NCI-H1694 treated with DMSO at 0.1 percent for 48 hours (cell line): ENCODE measurements at places on chromosomes 2 and 18.

DNA sequence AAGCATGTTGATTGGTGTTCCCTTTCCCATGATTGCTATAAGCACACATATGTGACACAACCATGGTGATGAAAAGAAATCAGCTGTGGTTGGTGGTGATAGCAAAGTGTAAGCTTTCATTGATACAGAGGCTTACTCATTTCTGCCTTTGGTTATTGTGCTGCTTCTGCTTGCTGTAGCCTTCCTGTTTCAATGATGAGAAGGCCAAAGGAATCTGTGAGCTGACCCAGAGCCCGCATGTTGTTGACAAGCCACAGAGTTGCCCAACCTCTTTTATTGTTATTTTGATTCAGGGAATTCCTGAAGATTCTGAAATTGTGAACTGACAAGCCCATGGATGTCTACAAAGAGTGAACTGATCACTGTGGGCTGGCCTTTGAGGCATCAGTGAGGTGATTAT, 164.4 kb downstream of the TMEFF2 start:
- no peak for DNase-seq

DNA sequence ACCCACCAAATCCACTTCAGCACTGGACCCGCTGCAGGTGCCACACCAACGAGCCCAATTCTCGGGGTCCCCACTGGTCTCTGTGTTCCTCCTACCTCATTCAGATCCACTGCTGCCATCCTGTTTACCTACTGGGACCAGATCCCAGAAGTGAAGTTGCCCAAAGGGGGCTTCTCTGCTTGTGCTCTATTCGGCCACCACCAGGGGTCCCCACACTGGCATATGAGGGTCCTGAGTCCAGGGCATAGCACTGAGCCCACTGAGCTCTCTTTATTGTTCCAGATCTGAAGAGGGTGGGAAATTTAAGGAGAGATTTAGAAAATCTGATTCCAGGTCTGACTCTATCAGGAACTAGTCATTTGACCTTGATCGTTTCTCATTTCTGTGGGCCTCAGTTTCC, 2.4 kb downstream of the GPR45 start:
- DNase-seq: no peak

DNA sequence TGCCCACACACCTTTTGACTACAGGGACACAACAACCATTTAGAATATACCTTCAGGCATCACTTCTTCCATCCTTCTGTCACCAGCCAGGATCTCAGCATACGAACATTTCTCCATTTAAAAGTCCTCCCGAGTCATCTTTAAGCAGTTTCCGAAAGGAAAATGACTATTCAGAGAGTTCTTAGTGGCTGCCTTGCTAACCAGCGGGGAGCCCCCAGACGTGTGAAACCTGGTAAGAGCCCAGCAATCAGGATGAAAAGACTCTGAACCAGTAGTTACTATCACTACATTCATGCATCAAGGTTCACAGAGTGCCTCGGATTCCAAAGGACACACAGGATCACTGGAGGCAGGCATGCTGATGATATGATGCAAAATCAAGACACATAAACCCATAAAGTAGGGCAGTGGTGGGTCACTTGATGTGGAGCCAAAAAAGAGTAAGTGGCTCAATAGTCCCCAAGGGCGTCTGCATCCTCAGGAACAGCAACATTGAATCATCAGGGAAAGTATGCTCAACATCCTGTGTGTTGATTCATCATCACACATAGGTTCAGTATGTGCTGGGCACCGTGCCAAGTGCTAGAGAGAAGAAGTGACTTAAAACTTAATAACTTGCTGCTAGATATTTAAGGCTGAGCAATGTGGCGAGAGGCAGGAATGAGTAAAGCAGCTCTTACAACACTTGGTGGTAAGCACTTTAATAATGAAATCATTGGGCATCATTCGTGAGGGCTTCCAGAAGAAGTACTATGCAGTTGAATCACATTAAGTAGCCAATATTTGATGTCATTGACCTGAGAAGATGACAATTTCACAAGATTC, 4.4 kb downstream of the CCL20 start:
- DNase-seq: no peak

- no peak for DNase-seq
Observed at GRCh38 chr2:105156166-105156565, 85.4 kb upstream of the GPR45 start.

DNA sequence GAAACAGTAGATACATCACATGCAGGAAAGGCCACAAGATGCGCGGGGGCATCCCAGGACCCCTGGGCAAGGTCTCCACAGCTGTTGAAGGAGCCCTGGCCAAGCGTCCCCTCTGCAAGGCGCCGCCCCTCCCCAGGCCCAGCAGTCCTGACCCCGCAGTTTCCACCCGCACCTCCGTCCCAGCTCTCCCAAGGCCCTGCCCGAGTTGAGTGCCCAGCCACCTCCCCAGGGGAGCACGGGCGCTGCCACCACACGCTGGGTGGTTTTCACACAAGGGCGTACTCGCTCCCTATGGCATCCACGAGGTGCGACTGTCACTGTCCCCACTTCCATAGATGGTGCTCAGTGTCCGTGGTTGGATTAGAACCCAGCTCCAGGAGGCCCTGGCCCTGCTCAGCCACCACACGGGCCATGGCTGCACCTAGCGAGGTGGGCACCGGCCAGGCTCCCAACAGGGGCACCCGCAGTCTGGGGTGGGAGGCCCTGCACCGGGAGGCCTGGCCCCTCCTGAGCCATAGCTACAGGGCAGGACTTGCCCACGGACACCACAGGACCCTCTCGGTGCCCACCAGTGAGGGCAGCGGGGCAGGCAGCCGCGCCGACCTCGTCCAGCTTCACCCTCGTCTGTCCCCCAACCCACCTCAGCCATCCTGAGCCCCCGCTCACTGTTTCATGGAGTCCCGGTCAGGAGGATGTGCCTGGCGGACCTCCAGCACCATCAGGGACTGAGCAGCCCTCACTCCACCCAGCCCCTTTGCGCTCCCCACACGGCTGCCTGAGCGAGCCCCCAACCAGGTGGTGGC, 36.0 kb downstream of the KIF1A start:
- no peak for DNase-seq

GRCh38 chr2:220162320-220162719, 534.9 kb downstream of the SLC4A3 start:
- no peak for DNase-seq

- no peak for DNase-seq
Observed at GRCh38 chr2:191916826-191917225, 69.9 kb upstream of the CAVIN2 start.

- DNase-seq: no peak
Observed at GRCh38 chr2:133571249-133571648, 3.0 kb upstream of the NCKAP5 start.
